ENCODE measurements at places on chromosomes 7 and 10.
A peak's percentile ranks its signal among the peaks of the same experiment; 100 is the strongest.

GRCh38 chr7:50418526-50419290, 31.4 kb downstream of the FIGNL1 start:
- no peak for DNase-seq

GRCh38 chr7:18407385-18407784, 88.2 kb upstream of the HDAC9 start:
- no peak for DNase-seq

DNA sequence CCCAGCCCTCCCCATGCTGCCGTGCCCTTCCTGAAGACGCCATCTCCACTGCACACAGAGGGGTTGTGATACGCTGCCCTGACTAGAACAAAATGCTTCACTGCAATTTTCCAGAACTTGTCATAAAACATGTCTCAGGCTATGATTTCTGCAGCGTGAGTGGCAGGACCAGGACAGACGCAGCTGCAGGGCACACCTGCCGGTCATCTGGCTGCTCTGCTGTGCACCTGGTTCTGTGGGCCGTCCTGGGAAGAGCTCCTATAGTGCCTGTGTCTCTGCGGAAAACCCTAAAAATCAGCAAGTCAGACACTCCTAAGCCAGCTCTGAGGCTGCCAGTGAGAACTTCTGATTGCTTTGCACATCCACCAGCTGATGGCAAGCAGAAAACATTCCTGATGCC, 39.7 kb upstream of the DIP2C start:
- no peak for DNase-seq

DNA sequence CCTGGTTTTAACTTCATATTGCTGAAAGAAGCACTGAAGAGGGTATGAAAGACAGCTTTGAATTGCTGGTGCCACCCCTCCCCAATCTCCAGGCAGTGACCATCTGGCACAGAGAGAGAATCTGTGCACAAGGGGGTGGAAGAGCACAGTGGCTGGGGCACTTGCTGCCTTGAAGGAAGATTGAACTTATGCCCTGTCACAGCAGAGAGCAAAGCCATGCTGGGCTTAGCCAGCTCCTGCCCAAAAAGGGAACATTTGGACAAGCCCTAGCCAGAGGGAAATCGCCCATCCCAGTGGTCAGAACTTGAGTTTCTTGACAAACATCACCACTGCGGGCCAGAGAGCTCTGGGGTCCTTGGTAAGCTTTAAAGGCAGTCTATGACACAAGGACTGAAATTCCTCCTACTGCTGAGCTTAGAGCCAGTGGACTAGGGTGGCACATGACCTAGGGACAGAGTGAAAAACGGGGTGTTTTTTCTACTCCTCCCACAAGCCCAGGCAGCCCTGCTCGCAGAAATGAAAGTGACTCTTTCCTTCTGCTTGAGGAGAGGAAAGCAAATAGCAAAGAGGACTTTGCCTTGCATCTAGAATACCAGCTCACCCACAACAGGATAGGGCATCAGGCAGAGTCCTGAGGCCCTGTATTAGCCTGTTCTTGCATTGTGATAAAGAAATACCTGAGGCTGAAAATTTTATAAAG, 257.2 kb downstream of the CTNNA3 start:
- no peak for DNase-seq

- no peak for DNase-seq
Measured at GRCh38 chr10:67607472-67607871, 88.5 kb downstream of the CTNNA3 start.

DNA sequence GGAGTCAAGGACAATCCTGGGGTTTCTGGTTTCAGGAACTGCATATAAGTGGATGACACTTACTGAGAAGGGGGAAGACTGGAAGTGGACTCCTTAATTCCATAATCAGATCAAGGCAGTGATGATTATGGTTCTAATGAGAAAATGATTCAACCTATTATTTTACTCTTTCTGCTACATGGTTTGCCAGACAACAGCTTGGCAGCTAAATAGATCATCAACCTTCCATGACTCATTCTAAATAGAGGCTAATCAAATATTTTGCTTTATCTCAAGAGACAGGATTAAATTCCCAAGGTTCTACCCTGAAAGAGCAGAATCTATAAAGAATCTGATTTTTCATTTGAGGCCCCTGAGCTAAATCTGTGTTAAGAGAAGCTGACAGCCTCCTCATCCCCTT, 46.3 kb downstream of the CNNM1 start:
- peak; percentile 45 for DNase-seq

GRCh38 chr10:11608159-11609013, 3.1 kb downstream of the USP6NL start:
- no peak for DNase-seq

GRCh38 chr7:98462911-98463633, 62.2 kb upstream of the BAIAP2L1 start:
- DNase-seq, result no peak
